ENCODE measurements at places on chromosomes 6 and 20. TPM values are rescaled to one million over a fixed set of nuclear protein-coding genes. Genes with fewer than 3 reads are reported as not detected.

Gene PTGIS
- total RNA-seq, result 18.1 TPM

Gene GINS1
- total RNA-seq, result 2.0 TPM

GRCh38 chr6:131822119-131822518 is 14.3 kb downstream of the ENPP1 start:
- no peaks in the 10 kb centered on the region for H3K4me1 ChIP-seq
- no peaks in the 10 kb centered on the region for H3K27me3 ChIP-seq
- DNase-seq, result no peak
- no peaks in the 10 kb centered on the region for H3K36me3 ChIP-seq
- H3K27ac ChIP-seq, result no peak overlapping the region

DNA sequence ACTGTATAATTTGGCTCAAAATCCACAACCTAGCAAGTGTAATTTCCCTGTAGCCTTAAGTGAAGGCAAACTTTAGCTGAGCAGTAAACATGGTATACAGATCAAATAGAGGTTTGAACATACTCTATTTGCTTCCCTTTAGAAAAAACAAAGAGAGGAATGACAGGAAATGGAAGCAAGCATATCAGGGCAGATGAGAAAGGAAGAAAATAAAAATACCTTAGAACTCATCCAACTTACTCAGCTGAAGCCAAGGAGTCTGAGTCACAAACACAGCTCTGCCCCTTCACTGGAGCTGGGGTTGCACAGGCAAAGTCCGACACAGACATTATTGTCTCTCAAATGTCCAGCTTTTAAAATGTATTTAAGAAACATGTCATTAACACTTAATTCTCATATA is 379.9 kb upstream of the IRAK1BP1 start:
- H3K27ac ChIP-seq, result no peak overlapping the region
- no peaks in the 10 kb centered on the region for H3K27me3 ChIP-seq
- H3K4me1 ChIP-seq, result no peaks in the 10 kb centered on the region
- no peak for DNase-seq
- H3K4me3 ChIP-seq, result no peak overlapping the region

DNA sequence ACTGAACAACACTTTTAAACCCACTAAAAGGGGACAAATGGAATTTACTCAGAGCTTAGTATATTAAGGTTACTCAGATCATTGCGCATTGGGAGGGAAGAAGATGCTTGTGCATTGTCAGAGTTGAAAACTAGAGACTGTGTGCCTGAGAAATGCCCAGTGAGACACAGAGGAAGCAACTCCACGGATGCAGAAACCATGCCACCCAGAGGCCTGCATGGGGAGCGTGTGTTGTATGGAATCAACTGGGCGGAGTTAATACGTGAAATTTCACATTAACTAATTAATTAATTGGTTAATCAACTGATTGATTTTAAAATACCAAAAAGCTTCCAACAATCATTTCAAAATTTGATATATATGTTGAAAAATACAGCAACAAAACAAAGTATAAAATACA is 391.6 kb downstream of the PLCB1 start:
- H3K4me3 ChIP-seq, result no peak overlapping the region
- H3K4me1 ChIP-seq, result peaks cover 4% of the 10 kb centered on the region
- H3K27me3 ChIP-seq, result no peaks in the 10 kb centered on the region
- H3K27ac ChIP-seq, result no peak overlapping the region
